ENCODE measurements at places on chromosomes 1 and 21.

GRCh38 chr1:63671514-63671913, 78.3 kb downstream of the PGM1 start:
- DNase-seq = no peak

DNA sequence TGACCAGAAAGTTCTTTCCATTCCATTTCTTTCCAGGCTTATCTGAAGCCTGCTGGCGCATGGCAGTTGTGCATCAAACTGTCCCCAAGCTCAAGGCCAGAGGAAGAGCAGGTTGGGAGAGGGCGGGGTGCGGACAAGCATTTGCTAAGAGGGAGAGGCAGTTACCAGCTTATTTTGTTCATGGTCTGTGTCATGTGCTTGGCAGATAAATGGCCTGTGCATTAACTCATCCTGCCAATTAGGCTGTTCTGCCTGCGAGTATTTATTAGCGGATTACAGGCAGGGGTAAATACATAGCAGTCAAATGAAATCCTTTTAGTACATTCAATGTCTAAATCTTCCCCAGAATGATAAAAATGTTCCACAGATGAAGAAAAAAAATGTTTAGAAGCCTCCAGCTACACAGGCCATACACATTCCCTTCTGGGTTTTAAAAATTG, 48.9 kb upstream of the B3GALNT2 start:
- DNase-seq = no peak

DNA sequence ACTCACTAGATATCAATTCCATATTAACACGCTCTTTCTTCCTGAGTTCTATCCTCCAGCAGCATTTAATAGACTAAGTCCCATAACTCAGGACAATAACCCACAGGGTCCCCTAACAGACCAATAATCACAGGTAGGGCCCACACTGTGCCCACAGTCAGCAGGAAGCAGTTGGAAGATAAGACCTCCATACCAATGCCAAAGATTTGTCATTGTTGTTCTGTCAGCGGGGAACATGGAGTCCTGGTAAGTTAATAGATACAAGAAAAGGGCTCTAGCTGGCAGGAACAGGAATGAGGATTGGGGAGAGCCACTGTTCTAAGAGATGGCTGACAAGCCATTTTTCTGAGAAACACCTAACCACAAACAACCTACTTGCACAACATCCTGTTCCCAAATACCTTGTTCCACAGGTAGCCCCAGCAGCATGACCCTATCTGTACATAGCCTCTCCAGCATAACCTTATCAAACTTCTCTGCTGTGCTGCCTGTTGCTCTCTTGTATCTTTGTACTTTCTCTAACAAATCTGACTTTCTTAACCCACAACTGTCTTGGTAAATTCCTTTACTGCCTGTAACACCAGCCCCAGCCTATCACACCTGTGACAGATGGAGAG, 142.0 kb upstream of the KCNJ15 start:
- no peak for DNase-seq

DNA sequence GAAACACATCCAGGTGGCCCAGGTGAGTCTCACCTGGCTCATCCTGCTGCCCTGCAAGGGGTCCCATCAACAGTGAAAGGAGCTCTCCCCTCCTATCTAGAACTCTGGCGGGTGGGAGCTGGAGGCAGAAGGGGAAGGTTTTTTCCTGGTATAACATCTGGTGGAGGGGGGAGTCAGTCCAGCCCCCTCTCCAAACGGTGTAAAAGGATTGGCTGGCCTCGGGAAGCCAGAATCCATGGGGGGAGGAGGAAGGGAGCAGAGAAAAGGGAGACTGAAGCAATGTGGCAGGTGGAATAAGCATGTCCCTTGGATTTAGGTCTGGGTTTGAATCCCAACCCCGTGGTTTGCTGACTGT, 1.2 kb upstream of the CAMK2N1 start:
- no peak for DNase-seq

GRCh38 chr1:233245191-233245765, 50.2 kb downstream of the PCNX2 start:
- no peak for DNase-seq

GRCh38 chr21:35045542-35046262, 3.4 kb downstream of the RUNX1 start:
- no peak for DNase-seq

DNA sequence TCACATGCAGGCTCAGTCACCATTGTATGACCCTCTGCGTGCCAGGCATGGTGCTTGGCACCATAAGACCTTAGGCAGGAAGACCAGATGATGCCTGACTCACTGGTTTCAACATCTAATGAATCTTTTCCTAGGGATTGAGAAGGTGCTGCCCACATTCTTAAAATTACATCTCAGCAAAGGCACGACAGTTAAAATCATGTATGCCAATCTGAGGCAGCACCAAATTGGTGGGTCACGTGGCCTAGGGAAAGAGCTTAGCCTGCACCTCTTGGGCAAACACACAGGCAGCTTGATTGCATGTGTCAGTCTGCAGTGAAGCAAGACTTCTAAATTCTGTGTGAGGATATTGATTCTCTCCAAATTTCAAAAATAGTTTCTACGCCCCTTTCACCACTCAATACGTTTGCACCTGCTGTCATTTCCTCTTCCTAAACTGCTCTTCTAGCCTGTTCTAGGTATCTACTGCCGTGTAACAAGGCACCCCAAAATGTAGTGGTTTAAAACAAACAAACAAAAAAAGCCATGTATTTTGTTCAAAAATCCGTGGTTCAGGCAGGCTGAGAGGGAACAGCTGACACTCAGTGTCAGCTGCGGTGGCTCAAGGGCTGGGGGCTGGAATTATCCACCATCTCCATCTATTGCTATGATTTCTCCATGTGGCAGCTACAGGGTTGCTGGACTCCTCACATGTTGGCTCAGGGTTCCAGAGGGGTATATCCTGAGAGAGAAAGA, 160.2 kb upstream of the FGGY start:
- DNase-seq = no peak

- no peak for DNase-seq
These were observed 143.0 kb downstream of the KAZN start for GRCh38 chr1:14741532-14741931.

DNA sequence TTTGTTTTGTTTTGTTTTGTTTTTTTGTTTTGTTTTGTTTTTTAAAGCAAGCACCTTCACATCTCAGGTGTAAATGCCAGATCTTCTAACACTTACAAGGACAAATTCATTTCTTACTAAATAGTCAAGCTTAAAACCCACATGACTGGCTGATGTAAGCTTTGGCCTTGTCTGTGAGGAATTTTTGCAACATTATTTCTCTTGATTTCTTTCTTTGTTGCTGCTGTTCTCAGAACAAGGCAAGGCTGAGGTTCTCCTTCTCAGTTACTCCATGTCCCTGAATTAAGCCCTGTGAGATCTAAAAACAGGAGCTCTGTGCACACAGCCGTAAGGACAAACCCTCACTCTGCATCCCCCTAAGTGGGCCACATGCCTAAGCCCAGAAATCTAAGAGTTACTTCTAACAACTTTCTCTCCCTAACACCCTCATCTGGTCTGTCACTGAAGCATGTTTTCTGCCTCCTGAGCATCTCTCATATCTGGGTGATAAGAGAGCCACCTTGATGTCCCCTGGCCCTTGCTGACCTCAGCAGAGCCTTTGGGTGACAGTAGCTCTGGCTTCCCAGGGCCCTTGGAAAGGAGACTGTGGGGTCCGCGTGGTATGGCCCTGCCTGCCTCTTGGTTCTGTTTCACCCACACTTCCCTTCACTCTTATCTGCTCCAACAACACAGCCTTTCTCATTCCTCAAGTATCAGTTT, 81.2 kb upstream of the HOOK1 start:
- DNase-seq = no peak

GRCh38 chr1:234851450-234852438, 241.8 kb upstream of the IRF2BP2 start:
- DNase-seq = no peak

GRCh38 chr1:184380468-184380867, 6.4 kb upstream of the C1orf21 start:
- no peak for DNase-seq

DNA sequence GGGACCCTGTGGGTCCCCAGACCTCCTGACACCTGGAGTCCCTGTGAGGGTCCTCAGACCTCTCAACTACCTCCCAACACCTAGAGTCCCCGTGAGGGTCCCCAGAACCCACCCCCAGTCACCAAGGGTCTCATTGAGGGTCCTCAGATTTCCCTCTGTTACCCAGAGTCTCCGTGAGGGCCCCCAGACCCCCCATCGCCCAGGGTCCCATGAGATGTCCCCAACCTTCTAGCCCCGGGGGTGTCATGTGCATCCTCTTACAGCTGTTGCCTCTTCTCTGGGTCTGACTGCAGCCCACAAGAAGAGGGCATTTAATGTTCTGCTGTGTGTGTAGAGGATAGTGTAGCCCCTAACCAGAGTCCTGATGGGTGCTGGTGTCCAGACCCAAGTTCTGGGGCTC, 2.0 kb upstream of the GJC2 start:
- DNase-seq = no peak

- no peak for DNase-seq
These were observed 36.5 kb downstream of the YY1AP1 start for GRCh38 chr1:155651861-155652661.

- DNase-seq = no peak
These were observed 21.3 kb upstream of the FBXO28 start for GRCh38 chr1:224092601-224093000.

- DNase-seq = no peak
These were observed 56.0 kb upstream of the C1orf21 start for GRCh38 chr1:184330875-184331274.

GRCh38 chr21:16072221-16072620, 342.4 kb downstream of the USP25 start:
- DNase-seq = no peak

DNA sequence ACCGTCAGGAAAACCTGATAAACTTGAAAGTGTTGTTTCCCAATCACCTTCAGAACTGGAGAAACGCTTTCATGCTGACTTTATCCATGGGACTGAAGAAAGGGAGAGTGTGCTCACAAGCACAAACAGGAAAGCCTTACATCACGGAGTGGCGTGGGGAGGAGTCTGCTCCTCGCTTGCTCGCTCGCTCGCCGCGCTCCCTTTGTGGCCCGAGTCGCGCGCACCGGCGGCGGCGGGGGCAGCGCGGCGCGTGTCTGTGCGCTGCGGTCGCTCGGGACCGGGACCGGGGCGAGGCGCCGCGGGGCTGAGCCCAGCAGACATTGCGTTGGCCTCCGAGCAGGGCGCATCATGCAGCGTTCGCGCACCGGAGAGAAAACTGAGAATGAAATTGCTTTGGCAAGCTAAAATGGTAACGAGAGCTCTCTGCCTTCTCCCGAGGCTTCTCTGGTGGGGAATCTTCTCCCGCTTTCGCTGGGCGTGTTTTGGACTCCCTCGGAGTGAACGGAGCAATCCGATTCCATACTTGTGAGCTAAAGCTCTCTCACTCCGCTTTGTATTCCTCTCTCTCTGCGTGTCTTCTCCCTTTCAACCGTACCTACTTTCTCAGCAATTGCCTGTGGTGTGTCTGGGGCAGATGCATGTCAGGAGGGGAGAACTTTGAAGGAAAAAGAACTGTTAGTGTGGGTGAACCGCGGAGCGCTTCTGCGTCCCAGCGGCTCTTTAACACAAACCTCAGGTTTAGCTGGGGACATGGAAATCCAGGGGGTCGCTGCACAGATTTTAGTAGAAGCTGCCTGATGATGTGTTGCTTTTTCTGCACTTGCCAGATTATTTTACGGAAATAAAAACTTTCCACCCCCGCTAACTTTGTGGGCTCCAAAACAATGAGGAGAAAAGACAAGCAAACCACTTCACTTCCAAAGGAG, at the start of gene RGL1:
RGL1 (plus strand) TSS at position 205 of the 926 bp plus-strand sequence; CDS start at position 383, 178 bp downstream.
- peak; percentile 69 for DNase-seq

DNA sequence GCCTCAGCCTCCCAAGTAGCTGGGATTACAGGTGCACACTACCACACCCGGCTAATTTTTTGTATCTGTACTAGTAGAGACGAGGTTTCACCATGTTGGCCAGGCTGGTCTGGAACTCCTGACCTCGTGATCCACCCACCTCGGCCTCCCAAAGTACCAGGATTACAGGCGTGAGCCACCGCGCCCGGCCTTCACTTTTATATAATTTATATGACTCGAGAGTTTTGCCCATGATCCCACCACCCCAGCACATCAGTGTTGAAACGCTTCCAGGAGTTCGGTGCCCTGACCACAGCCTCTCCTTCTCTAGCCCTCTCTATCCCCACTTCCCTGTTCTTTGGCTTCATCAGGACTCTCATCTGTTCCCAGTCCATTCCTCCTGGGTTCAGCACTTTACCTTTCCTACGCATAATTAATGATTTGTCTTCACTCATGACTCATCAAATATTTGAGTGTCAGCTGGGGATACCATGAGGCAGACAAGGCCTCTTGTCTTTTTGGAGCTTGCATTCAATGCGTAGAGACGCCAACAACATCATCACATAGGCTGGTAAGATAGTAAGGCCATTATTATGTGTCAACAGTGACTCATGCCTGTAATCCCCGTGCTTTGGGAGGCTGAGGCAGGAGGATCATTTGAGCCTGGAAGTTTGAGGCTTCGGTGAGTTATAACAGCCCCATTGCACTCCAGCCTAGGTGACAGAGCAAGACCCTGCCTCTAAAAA, 1.4 kb downstream of the PMF1 start:
- no peak for DNase-seq

DNA sequence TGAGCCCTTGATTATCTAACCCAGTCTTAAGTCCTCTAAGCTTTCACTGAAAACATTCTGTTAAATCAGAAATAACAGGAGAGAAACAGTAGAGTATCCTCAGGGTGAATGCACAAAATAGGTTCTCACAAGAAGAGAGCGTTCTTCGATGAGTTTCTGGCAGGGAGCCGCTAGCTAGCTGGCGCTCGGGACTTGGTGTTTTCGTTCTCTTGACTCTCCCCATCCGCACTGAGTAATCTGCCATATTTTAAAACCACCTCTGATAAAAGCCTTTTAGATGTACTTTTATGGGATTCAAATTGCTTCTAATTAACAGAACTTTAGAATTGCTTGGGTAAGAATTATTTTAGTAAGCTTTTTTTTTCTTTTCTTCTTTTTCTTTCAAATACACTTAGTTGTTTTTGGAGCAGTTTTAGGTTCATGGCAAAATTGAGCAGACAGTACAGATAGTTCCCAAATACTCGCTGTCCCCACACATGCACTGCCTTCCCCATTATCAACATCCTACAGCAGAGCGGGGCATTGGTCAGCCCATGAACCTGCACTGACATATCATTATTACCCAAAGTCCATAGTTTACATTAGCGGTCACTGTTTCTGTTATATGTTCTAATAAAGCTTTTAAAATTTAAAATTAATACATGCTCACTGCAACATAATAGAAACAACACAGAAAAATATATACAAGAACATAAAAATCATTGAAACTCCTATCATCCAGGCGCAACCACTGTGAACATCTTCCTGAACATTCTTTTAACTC, 35.4 kb downstream of the PRDM2 start:
- DNase-seq = no peak

DNA sequence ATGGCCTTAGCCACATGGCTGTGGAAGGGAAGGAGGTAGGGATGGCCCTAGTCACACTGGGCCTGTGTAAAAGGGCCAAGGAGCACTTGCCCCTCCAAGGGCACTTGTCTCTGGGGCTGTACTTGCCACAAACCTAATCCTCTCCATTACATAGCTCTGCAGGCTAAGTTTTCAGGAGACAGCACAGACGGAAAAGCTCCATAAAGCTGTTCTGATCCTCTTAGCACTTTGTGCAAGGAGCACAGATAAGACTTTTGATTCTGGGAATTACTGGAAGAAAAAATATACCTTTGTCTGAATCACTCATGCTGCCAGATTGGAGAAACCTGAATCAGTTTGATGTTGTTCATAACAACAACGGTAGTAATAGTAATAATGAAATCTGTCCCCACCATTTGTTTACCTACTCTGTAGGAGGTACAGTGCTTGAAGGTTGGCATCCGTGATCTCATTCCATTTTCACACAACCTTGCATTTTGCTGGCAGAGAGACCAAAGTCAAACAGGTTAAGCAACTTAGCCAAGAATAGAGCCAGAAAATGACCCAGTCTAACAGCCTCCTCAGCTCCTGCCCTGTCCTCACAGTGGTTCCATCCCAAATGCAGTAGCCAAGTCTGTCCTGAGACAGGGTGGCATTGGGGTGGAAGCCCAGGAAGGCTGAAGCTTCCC, 207.1 kb downstream of the ROR1 start:
- DNase-seq = no peak

All from ecto neural progenitor cell (in vitro differentiated cells).